ENCODE measurements at places on chromosomes 6 and 20.

DNA sequence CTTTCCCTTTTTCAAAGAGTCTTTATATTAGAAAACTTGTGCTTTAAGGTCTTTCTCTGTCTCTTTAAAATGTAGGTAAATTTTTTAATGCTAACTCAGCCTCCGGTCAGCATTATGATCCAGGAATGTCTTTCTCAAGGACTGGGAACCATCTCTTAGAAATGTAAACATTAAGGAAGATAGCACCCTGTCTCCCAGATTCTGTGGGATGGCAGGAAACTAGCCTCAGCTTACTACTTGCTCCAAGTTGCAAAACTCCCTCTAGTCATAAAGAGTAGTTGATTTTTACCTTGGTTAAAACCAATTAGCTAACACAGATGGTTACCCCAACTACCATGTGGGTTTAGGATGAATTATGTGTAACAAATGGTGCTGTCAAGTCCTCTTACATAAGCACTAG is 4.7 kb upstream of the TAAR1 start:
- no peak for DNase-seq

- DNase-seq, result peak; percentile 20
These were observed 76.5 kb downstream of the QKI start for GRCh38 chr6:163490826-163491577.

- peak; percentile 58 for DNase-seq
These were observed 82.1 kb upstream of the SIRPA start for GRCh38 chr20:1813101-1813529.

DNA sequence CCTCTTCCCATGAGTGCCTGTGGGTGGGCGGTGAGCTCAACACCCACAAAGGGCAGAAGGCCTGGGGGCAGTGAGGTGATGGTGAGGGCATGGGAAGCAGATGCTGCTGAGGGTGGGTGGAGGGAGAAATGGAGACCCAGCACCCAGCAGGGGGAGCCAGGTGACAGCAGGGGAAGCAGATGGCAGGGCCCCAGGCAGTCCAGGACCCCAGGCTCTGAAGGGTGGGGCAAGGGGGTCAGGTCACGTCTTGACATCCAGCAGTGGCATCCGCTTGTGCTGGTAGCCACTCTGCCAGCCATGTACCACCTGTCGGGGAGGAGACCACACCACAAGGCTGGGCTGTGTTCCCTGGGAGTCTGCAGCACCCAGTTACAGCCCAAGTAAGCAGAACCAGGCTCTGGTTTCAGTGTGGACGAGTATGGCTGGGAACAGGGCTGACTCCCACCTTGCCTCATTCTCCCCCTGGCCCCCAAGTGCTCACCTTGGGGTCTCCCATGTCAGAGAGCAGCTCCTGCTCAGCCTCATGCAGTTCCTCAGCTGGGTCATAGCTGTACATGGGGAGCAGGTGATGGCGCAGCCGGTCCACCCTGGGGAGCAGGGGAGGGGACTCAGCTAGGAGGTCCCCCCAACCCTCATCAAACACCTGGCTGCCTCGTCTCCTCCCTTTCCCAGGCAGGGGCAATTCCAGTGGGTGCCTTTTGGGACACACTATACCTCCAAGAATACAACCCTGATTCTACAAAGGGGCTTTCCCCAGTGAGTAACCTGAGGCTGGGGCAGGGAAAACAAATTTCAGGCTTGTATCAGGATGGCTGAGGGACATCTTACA is 2.0 kb downstream of the SMIM29 start:
- DNase-seq, result no peak

DNA sequence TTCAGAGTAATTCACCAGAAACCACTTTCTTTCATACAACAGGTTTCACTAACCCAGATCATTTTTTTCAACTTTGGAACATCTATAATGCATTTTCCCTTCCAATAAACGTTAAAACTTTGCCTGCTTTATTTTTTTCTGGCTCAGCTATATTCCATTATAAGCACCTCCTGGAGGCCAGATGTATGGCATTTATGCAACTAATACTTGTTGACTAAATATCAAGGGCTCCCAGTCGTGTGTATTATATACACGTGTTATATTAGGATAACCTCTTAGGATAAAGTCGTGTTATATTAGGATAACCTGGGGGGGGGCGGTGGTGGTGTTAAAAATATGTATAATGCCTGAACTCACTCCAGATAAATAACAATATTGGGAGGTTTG is 6.7 kb downstream of the OPN5 start:
- no peak for DNase-seq

- no peak for DNase-seq
These were observed 79.3 kb downstream of the PTCHD4 start for GRCh38 chr6:48031711-48032110.

DNA sequence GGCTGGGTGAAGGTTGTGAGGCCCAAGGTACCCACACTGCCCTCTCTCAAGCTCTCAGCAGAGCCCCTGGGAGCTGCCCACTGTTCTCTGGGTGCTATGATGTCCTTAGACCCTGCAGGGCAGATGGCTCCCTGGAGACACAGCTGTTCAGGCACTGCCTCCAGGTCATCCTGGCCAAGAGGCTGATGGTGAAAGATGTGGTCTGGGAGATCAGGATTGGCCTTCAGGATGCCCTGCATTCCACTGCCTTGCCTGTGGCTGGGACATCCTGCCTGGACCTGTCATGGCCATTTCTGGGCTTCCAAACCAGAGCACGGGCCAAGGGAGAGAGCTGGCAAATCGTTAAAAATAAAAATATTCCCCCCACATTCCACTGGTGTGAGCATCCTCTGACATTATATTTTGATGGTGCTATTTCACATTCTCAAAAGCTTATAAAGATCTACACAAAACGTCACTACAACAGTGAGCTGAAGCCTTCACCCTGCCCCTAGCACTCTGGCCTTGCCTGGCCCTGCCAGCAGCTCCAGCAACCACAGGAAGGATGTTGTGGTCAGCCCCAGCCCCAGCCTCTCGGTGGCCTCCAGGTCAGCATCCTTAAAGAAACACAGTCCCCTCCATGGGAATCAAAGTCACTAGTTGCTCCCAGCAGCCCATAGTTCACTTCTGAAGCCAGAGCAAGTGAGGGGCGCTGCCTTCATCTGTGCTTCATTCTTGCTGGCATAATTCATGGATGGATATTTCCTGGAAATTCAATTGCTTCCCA is 13.5 kb upstream of the KCNK16 start:
- no peak for DNase-seq
